Effector CD8-positive, alpha-beta T cell (primary cell): ENCODE measurements at places on chromosomes 11 and 22.

- no peak for DNase-seq
These were observed 21.1 kb downstream of the NCAPD3 start for GRCh38 chr11:134202661-134203060.

GRCh38 chr22:50250249-50250554, 863 bp downstream of the HDAC10 start:
- DNase-seq = no peak

GRCh38 chr11:86708669-86709068, 36.3 kb upstream of the ME3 start:
- DNase-seq = no peak

DNA sequence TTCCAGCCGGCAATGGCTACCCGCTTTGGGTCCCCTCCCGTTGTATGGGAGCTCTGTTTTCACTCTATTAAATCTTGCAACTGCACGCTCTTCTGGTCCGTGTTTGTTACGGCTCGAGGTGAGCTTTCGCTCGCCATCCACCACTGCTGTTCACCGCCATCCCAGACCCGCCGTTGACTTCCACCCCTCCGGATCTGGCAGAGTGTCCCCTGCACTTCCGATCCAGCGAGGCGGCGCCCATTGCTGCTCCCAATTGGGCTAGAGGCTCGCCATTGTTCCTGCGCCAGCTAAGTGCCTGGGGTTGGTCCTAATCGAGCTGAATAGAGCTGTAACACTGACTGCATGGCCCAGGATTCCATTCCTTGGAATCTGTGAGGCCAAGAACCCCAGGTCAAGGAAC, 359.9 kb downstream of the CTTN start:
- DNase-seq = no peak

DNA sequence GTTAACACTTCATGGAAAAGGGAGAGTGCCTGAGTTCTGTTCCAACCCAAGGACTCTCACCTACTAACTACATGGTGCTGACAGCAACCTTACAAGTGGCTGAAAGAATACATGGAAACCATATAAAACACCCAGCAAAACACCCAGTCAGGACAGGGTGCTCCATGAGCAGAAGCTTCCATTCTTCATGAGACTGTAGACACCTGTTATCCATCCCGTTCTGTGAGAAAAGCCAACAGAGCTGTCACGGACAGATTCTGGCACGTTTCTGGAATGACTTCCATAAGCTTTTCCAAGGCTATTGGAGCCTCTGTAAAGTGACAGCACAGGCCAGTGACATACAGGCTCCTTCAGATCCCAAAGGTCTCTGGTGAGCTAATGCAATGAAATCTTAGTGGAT, 23.2 kb downstream of the PRR14L start:
- DNase-seq = no peak

- DNase-seq = no peak
These were observed 165.9 kb downstream of the NAV2 start for GRCh38 chr11:19878520-19878919.

DNA sequence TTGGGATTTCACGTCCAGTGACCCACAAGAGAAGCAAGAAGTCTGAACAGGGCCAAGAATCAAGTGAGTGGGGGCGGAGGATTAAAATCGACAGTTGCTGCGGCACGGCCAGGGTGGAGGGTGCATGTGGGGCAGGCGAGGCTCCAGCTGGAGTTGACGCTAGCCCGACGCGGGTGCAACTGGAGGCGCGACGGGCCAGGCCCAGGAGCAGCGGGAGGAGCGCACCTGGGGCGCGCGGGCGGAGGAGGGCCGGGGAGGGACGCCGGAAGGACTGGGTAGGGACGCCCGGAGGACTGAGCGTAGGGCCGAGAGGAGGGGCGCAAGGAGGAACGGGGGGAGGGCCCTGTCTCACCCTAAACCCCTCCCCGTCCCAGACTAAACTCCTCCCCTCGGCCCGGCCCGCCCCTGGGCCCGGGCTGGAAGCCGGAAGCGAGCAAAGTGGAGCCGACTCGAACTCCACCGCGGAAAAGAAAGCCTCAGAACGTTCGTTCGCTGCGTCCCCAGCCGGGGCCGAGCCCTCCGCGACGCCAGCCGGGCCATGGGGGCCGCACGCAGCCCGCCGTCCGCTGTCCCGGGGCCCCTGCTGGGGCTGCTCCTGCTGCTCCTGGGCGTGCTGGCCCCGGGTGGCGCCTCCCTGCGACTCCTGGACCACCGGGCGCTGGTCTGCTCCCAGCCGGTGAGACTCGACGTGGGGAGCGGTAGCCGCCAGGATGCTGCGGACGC, at the start of gene IL17RA:
TSS of gene IL17RA (plus strand) at position 447 of the 723 bp plus-strand sequence. CDS start at position 539, 92 bp downstream.
- DNase-seq = peak; percentile 88

DNA sequence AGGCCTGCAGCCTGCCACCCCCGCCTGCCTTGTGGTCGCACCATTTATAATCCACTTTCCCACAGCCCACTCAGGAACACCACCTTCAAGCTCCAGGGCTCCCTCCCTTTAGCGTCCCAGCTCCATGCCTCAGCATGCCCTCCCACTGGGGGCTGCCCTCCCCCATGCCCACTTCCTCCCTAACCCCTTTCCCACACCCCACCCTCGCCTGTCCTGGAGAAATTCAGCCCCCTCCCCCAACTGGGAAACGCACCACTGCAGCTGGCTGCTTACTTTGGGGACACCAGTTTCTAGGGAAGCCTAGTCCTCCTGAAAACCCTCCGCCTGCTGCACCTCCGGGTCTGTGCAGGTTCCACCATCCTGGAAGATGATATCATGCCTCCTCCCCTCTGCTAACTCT, 3.4 kb upstream of the YPEL1 start:
- DNase-seq = no peak
